A549 (cell line): ENCODE measurements at places on chromosomes 4 and X.
A peak's percentile ranks its signal among the peaks of the same experiment; 100 is the strongest.

GRCh38 chr4:71188156-71188640, 150.6 kb upstream of the SLC4A4 start:
- DNase-seq = no peak

GRCh38 chr4:21677173-21677572, 271.4 kb downstream of the KCNIP4 start:
- no peak for DNase-seq

DNA sequence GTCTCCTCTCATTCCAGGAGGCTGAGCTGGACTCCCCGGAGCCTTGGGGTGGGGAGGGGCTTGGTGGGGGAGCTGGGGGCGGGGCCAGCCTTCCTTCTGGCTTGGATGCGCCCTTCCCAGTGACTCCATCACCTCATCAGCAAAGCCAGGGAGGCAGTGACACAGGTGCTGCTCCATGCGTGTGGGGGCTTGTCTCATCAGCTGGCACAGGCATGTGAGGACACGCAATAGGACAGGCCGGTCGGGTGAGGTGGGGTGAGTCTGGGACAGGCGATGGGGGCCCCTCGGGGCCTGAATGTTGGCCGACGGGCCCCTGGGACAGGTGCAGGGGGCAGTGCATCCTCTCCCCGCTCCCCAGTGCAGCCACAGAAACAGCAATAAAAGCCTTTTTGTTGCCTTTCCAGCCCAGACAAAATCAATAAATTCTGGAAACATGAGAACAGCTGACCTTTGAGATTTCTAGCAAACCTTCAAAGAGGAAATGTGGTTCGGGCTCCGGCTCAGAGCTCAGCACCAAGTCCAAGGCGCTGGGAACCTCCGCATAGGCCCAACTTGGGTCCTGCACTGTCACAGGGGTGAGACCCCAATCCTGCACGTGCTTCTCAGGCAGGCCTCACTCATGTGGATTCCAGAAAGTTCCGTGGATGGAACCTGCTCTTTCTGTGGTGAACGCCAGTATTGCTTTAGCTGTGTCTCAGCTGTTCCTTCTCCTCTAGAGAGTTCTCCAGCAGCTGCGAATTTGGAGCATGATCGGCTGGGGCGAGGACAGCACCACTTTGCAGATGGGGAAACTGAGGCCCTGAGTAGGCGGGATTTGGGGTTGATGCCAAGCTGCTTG, 18.5 kb downstream of the ADRA2C start:
- DNase-seq = no peak

DNA sequence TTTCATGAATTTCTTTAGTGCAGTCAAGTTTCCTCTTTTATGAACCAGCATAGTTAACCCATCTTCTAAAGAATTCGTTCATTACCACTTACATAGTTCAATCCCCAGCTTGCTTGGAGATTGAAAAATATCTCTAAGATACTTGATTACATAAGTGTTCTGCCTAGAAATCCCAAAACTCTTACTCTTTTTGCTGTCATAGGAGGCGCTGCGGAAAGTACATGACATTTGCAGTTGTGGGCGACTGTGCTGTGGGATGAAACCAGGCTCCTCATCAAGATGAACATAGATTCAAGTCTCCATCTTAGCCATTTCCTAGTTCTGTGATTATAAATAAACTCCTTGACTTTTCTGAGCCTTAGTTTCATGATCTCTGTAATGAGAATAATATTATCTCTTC, 107.1 kb upstream of the SORBS2 start:
- DNase-seq = no peak

DNA sequence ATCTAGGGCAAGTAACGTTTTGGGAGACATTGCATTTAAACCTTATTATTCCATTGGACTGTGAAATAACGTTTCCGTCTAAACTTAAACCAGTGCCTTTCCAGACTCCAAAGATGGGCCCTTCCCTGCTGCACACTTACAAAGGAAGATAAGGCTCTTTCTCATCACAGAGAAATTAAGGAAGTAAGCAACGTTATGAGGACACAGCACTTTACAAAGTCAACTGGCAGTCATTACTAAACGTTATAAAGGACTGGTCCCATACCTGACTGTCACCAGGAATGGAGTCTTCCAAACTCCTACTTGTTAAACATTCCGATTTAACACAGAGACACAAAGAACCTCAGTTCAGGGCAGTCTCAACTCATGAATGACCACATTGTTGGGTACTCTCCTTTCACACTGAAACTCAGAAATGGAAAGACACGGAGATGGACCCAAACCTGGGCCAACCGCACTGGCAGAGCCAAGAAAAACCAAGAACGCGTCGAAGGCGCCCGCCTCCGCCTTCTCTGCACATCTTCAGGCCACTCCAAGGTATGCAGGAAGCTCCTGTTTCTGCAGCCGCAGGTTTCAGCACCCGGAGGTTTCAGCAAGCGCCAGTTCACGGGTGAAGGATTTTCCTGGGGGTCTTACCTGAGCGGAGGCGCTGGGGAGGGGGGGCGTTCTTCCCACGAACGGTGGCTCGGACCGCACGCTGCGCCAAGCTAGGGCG, 670 bp downstream of the PAPSS1 start:
- DNase-seq = peak; percentile 20

- DNase-seq = peak; percentile 32
Measured at GRCh38 chr4:22500831-22501714, 14.8 kb downstream of the ADGRA3 start.

DNA sequence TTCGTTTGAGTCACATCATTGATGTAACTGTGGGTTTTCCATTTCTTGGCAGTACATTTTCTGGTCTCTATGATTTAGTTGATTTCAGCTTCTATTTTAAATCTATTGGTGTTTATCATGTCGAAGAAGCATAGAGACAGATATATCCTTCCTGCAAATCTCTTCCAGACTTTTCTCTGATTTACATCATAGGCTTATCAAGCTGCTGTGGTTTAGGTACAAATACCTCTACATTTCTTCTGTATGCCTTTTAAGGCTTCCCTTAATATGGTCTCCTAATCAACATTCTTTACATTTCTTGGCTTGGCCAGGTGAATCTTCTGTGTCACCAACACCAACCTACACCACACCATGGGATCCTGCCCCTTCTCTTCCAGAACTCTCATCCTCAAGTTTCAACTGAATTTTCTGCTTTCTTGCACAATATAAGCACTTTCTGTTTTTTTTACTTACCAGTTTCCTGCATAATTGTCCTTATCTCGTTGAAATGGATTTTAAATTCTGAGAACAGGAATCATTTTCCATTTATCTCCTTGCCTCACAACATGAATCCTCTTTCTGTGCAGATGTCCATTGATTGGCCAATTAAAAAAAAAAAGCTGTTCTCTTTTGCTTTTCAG, 626.9 kb downstream of the ANKRD50 start:
- DNase-seq = no peak
